Activated CD8-positive, alpha-beta memory T cell treated with anti-CD3 and anti-CD28 coated beads for 4 hours (primary cell): ENCODE measurements at places on chromosomes 3 and 15.

GRCh38 chr3:17752436-17752835 lies 10.0 kb upstream of the TBC1D5 start:
- no peak for DNase-seq

- no peak for DNase-seq
Measured at GRCh38 chr3:53498806-53499641, 4.6 kb downstream of the CACNA1D start.

- DNase-seq = no peak
Measured at GRCh38 chr3:59430341-59430740, 380.5 kb upstream of the CFAP20DC start.

GRCh38 chr15:74383695-74384565 lies 16.5 kb upstream of the CYP11A1 start:
- peak; percentile 70 for DNase-seq

DNA sequence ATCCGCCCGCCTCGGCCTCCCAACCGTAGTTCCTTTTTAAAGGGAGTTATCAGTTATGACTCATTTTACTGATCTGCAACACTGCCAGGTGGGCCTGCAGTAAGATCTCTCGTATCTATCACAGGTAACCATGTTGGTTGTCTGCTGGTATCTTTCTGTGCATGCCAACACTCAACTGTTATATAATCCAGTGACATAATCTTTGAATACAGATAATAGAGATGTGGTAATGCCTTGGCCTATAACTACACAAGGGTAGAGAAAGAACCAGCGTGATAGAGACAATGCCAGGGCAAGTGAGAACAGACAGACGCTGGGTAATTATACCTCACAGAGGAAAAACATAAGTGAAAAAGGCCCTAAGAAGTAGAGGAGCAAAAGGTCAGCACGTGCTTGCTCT lies 11.0 kb upstream of the ARPP19 start:
- no peak for DNase-seq

GRCh38 chr15:88835646-88836045 lies 32.4 kb downstream of the ACAN start:
- DNase-seq = no peak

DNA sequence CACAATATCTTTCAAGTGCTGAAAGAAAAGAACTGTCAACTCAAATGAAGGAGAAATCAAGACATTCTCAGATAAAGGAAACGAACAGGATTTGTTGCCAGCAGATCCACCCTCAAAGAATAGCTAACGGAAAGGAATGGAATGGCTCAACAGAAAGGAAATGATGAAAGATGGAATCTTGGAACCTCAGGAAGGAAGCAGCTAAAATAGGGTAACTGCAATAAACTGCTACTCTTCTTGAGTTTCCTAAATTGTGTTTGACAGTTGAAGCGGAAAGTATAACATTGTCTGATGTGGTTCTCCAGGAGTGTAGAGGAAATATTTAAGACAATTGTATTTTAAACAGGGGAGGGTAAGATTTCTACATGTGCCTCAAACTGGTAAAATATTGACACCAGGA lies 22.0 kb downstream of the PRR23E start:
- no peak for DNase-seq

GRCh38 chr15:73391128-73391872 lies 22.5 kb upstream of the HCN4 start:
- no peak for DNase-seq

DNA sequence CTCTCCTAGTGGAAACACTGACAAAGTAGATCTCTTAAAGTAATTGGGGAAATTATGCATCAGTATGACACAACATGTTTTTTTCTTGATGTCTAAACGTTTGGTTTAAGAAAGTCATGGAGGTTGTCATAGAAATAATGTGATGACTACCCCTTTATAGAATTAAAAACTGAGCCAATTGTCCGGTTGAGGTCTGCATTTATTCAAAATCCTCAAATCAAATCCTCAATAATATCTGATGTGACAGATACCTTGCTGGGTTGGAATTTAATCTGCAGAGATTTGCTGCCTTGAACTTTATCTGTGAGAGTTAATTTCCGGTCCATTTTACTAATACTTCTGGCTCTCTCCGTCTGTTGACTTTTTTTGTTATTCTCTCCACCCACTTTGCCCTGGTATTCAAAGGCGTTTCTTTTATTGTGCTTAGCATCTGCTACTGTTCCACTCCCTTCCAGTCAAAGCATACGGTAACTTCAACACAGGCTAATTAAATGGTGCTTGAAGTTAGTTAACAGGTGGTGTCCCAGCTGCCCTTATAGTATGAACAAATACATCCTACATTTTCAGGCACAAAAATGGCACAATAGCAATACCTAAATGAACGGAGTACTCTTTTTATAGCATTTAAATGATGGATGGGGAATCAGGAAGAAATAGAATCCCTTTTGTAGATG lies 628.3 kb downstream of the ROBO1 start:
- DNase-seq = no peak

- no peak for DNase-seq
Measured at GRCh38 chr3:53749448-53749847, 96.8 kb downstream of the CHDH start.

GRCh38 chr3:81579744-81580143 lies 181.7 kb downstream of the GBE1 start:
- no peak for DNase-seq

DNA sequence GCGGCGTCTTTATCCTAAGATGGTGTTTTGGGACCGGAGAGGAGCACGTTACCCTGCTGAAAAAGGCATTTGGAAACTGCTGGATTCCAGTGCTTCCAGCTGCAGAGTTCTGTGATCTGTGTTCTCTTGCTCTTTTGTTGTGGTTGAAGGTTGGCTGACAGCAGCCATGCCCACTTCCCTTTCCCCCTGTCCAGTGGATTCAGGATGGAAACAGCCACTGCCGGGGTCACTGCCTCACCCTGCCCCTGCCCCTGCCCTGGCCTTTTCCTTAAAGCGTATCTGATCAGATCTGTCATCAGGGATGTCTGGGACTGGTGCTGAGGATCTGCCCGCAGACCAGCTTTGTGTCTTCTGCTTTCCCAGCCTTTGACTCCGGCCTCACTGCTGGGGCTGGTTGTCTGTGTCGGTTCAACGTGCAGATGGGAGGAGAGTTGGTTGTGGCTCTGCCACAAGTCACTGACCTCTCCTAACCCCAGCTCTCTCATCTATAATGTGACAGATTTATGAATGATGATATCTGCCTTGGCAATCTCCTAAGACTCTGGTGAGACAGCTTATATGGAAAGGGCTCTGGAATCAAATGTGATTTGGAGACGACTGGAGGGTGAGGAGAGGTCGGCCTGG lies 219.4 kb upstream of the BHLHE40 start:
- no peak for DNase-seq

- no peak for DNase-seq
Measured at GRCh38 chr3:37072892-37073291, 79.6 kb downstream of the MLH1 start.

DNA sequence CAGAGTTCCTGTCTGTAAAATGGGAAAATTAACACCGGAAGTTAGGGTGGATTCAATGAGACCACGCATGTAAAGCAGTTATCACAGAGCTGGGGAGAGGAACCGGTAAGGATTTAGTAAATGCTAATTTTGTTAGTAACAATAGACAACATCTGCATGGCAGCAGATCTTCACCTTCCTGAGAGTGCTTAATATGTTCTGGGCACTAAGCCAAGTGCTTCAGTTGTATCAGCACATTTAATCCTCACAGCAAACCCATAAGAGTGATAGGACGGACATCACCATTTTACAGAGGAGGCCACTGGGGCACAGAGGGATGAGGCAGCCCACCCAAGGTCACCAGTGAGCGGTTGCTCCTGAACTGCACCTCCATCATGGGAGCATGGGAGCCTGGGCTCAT lies 189.4 kb downstream of the WNT5A start:
- DNase-seq = no peak

- DNase-seq = no peak
Measured at GRCh38 chr15:27094235-27094634, 123.3 kb downstream of the GABRG3 start.
